ENCODE measurements at places on chromosomes 7 and 10.

DNA sequence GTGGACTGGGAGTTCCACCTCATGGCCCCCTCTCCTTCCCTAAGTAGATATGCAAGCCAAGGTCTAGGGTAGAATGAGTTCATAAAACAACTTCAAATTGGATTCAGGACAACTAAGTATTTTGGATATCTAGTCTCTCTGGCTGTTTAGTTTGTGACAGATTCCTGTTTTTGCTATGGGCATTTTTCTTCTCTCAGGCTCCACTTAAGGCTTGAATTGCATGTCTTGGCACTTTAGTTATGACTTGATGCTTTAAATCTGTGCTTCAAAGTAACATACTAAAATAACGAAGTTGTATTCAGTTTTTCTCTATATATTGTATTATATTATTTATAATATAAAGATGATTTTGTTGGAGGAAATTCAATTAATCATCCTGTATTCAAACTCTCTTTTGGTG is 873.4 kb upstream of the MBL2 start:
- no peak for DNase-seq

- no peak for DNase-seq
These were observed 7.7 kb downstream of the HDAC9 start for GRCh38 chr7:18503126-18503866.

DNA sequence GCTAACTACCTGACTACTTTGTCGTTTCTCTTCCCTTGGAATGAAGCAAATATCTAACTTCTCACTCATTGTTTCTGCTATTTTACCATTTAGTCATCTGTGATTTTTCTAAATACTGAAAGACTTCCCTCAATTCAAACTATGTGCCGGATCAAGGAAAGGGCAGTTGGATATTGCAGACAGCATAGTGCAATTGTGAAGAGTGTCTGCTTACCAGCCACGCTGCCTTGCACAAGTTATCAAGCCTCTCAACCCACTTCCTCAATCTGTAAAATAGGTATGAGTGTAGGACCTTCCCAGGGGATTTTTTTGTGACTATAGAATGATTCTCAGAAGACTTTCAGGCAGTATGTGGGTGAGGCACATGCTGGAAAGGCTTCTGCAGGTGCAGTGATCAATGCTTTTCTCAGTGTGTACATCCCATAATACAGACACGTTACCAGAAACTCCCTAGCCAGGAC is 54.3 kb downstream of the EGFR start:
- DNase-seq, result no peak

DNA sequence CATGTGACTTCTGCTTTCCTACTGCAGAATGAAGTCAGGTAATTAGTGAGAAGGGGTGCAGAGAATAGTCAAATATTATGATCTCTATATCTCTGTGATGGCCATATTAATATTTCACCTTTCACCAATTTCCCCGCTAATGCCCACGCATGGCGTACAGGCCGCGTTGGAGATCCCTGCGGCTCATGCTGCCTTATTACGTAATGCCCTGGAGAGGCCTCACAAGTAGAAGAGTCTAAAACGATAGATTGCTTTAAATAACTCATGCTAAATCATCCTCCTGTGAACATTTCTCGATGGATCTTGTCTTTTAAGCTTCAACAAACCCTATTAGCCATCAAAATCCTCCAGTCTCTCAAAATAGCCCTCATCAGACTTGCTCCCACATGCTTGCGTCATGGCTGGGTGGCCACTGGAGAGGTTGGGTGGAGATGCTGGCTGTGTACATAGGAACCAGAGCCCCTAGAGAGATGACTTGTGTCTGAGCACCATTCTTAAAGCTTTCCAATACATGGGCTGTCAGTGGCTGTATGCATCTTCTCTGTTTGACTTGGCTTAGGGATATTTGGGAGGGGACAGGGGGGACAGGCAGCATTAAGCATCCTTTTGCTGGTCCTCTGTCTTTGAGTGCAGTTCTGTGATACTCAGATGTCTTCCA is 79.5 kb upstream of the INSYN2A start:
- no peak for DNase-seq

Data from stimulated activated CD8-positive, alpha-beta memory T cell treated with anti-CD3 and anti-CD28 coated beads, Interleukin-4, amount 100 ng/mL, for 1 hour (primary cell).